ENCODE measurements at places on chromosomes 6 and 20. TPM values are rescaled to one million over a fixed set of nuclear protein-coding genes. Genes with fewer than 3 reads are reported as not detected.

DNA sequence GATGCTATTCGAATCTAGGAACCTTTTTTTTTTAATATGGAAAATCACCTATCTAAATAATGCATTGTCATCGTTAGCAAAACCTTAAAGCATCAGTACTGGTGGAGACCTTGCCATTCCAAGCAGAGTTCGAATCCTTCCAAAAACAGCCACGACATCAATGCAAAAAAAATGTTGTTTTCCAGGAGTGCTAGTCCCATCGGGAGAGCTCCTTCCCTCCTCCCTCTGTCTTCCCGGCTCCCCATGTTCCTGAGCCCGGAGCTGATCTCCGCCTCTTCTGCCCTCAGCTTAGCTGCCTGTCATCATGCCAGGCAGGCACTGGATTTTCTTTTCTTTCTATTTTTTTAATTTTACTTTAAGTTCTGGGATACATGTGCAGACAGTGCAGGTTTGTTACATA is 153.6 kb upstream of the QKI start:
- DNase-seq, result no peak
- H3K27ac ChIP-seq, result peak overlapping the region; percentile 20
- peaks cover 21% of the 10 kb centered on the region for H3K4me1 ChIP-seq
- peak overlapping the region; percentile 79 for H3K4me3 ChIP-seq

DNA sequence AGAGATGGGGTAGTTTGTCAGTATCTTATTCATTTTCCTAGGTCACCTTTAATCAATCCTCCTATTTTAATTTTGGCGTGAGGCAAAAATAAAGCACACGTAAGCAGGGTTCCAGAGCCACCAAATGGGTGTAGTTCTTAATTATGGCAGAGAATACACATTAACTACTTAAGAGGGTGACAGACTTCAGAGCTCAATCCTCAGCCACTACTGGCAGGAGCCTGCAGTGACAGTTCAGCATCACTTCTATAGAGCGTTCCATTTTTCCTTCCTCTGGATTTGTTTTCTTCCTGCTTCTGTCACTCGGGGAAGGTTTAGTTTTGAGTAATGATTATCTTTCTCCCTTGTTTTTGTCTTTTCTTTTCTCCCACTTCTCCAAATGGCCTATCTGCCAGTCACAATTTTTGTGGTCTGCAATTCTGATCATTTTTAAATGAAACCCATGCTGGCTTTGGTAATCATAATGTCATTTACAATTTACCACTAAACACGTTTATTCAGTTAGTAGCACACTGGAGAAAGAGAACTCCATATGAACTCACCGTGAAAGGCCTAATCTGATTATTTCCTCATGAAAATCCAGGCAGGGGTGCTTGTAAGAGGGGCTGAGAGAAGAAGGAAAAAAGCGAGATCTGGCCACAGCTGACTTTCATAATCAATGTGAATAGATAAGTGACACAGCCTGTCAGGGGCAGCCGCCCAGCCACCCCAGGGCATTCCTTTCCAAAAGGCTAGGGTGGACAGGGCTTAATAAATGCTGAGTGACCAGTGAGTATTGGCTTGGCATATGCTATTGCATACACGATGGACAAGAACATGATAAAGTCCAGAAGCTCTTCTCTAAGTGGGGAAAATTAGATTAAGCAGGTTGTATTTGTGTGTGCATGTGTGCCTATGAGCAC is 412.1 kb downstream of the PKHD1 start:
- H3K4me3 ChIP-seq, result no peak overlapping the region
- peaks cover 13% of the 10 kb centered on the region for H3K4me1 ChIP-seq
- H3K36me3 ChIP-seq, result no peaks in the 10 kb centered on the region
- no peak overlapping the region for H3K27ac ChIP-seq

DNA sequence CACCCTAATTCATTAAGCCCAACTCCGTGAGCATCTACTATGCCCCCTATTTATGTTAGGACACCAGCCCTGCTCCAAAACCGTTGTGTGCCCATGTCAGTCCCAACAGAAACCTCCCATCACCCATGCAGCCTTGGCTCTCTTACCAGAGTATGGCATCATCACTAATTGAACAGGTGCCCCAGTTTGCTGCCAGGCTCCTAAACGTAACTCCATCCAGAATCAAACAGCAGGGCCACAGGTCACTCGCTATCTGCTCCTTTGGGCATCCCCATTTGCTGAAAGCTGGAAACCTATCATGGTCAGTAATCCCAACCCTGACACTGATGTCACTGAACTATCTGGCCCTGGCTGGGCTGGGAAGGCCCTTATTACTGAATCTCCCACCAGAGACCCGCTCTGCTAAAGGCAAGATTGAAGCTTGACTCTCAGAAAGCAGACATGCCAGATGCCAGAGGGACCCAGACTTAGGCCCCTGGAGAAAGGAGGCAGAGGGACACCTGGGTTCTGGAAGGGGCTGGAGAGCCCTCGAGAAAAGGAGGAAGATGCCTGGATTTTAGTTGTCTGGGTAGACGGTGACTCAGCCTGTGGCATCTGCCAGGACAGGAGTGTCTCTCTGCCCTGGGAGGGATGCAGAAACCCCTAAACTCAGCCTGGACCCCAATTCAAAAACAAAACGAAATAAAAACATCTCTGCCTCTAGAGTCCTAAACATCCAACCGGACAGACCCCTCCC is 14.0 kb downstream of the MUCL3 start:
- no peaks in the 10 kb centered on the region for H3K36me3 ChIP-seq
- H3K27me3 ChIP-seq, result peaks cover 79% of the 10 kb centered on the region
- no peak for DNase-seq

GRCh38 chr6:122484760-122485159 is 13.2 kb upstream of the SERINC1 start:
- H3K36me3 ChIP-seq, result peaks cover 18% of the 10 kb centered on the region
- H3K4me3 ChIP-seq, result peak overlapping the region; percentile 80
- no peak for DNase-seq
- peaks cover 17% of the 10 kb centered on the region for H3K4me1 ChIP-seq
- no peaks in the 10 kb centered on the region for H3K27me3 ChIP-seq

DNA sequence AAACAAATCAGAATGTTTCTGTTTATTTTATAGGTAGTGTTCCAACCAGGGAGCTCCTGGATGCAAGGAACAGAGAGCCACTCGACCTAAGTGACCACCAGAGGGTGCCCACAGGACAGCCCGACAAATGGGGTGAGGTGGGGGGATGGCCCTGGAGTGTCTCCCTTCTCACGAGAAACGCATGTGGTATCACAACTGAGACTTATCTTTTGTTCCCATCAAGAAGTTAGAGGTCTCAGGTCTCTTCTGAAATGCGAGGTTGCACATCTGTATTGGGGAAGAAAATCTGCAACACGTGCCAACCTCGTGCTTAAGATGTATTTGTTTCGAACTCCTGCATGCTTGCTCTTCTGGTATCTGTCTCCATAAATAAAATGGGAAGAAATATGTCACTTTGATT is 104.0 kb downstream of the ISM1 start:
- no peak for DNase-seq
- H3K27me3 ChIP-seq, result peaks cover 8% of the 10 kb centered on the region
- no peak overlapping the region for H3K27ac ChIP-seq
- H3K36me3 ChIP-seq, result peaks cover 8% of the 10 kb centered on the region

DNA sequence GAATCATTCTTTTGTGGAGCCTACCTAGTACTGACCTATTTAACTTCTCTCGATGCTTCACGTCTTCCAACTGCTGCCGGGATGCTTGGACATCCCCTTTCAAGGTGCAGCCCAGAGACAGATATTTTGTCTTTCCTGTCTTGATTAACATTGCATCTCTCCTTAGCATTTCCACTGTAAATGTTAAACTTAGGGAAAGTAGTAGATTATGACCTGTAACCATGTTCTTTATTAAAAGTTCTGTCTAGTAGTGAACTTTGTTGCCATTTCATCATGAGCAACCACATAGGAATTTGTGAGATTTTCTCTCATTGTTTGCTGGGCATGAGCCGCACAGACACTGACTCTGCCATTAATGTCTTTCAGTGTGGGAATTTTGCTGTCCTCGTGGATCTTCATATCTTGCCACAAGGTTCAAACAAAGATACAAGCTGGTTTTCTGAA is 117.9 kb downstream of the JAG1 start:
- H3K27me3 ChIP-seq, result no peaks in the 10 kb centered on the region
- H3K36me3 ChIP-seq, result peaks cover 7% of the 10 kb centered on the region
- no peak for DNase-seq
- H3K4me3 ChIP-seq, result no peak overlapping the region

DNA sequence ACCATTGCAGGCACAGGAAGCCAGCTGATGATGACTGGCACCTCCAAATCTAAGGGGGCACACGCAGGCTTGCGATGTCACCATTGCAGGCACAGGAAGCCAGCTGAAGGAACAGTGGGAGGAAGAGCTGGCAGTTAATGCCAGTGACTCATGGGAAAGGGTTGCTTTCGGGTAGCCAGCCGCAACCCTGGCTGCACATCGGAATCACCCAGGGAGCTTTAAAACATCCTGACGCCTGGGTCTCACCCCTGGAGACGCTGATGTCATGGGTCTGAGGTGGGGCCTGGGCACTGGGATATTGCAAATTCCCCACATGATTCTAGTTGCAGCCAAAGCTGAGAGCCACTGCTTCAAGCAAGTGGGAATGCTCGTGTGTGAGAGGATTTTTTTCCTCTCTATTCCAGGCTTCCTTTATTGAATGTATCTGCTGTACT is 16.1 kb upstream of the CCN6 start:
- peaks cover 8% of the 10 kb centered on the region for H3K4me1 ChIP-seq
- H3K4me3 ChIP-seq, result no peak overlapping the region
- H3K27ac ChIP-seq, result no peak overlapping the region
- H3K36me3 ChIP-seq, result no peaks in the 10 kb centered on the region

- peaks cover 11% of the 10 kb centered on the region for H3K36me3 ChIP-seq
- no peaks in the 10 kb centered on the region for H3K4me1 ChIP-seq
- no peak overlapping the region for H3K27ac ChIP-seq
- H3K27me3 ChIP-seq, result no peaks in the 10 kb centered on the region
- no peak for DNase-seq
Observed at GRCh38 chr6:143136647-143137046, 76.0 kb downstream of the AIG1 start.

- no peaks in the 10 kb centered on the region for H3K4me1 ChIP-seq
- H3K4me3 ChIP-seq, result no peak overlapping the region
- no peaks in the 10 kb centered on the region for H3K36me3 ChIP-seq
- H3K27ac ChIP-seq, result no peak overlapping the region
- DNase-seq, result no peak
Observed at GRCh38 chr6:744666-745353, 51.9 kb upstream of the EXOC2 start.

DNA sequence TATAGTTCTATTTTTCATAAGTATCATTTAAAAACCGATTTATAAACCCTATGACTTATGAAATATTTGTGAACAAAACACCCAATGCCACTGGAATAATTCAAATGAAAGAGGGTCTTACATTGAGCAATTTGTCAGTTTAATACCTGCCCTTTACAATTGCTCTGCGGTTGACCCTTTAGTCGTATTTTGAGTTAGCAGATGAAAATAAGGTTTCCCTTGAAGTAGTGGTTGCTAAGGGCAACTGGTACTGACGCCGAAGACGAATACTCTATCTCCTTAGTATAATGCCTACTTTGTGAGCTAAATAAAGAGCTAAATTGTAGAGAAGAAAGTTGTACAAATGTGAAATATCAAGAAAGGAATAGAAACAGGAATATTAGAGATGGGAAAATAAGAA is 69.4 kb downstream of the KCNQ5 start:
- no peaks in the 10 kb centered on the region for H3K27me3 ChIP-seq
- H3K4me1 ChIP-seq, result no peaks in the 10 kb centered on the region
- no peak overlapping the region for H3K4me3 ChIP-seq
- no peaks in the 10 kb centered on the region for H3K36me3 ChIP-seq

GRCh38 chr20:32482442-32483261 is 102.5 kb downstream of the NOL4L start:
- DNase-seq, result peak; percentile 83
- H3K27me3 ChIP-seq, result peaks cover 4% of the 10 kb centered on the region
- H3K27ac ChIP-seq, result peak overlapping the region; percentile 29
- H3K4me3 ChIP-seq, result peak overlapping the region; percentile 90
- no peaks in the 10 kb centered on the region for H3K36me3 ChIP-seq

- no peak overlapping the region for H3K27ac ChIP-seq
- H3K36me3 ChIP-seq, result no peaks in the 10 kb centered on the region
- H3K4me1 ChIP-seq, result peaks cover 16% of the 10 kb centered on the region
- H3K4me3 ChIP-seq, result no peak overlapping the region
- H3K27me3 ChIP-seq, result no peaks in the 10 kb centered on the region
Observed at GRCh38 chr6:125598422-125598821, 151.0 kb upstream of the HEY2 start.

GRCh38 chr6:79404261-79404660 is 133.0 kb downstream of the LCA5 start:
- no peak overlapping the region for H3K4me3 ChIP-seq
- no peaks in the 10 kb centered on the region for H3K36me3 ChIP-seq
- H3K27me3 ChIP-seq, result no peaks in the 10 kb centered on the region

DNA sequence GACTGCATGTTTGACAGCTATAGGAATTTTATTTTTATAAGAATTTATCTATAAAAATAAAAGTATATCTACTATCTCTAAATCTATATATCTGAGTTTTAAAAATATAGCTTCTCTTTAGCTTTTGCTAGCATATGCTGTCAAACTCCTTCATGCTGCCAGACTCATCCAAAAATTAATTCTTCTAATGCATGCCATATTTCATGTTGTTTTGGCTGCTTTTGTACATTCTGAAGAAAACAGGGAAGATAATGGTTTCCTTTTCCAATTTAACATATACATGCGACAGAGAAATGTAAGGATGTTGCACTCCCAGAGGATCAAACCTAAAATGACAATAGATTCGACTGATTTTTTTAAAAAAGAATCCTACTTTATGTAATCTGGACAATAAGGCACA is 577.2 kb upstream of the FLRT3 start:
- H3K27ac ChIP-seq, result no peak overlapping the region
- no peaks in the 10 kb centered on the region for H3K36me3 ChIP-seq
- H3K4me1 ChIP-seq, result peaks cover 54% of the 10 kb centered on the region
- no peak overlapping the region for H3K4me3 ChIP-seq
- H3K27me3 ChIP-seq, result no peaks in the 10 kb centered on the region
- no peak for DNase-seq

- H3K4me1 ChIP-seq, result peaks cover 27% of the 10 kb centered on the region
- no peak overlapping the region for H3K4me3 ChIP-seq
- H3K27ac ChIP-seq, result no peak overlapping the region
Observed at GRCh38 chr20:20211274-20211987, 156.5 kb upstream of the INSM1 start.

Gene DLK2
- total RNA-seq, result 3.3 TPM

Gene OR2J3
- not detected for total RNA-seq

Gene SYNDIG1
- total RNA-seq, result 4.1 TPM

Gene SERPINB6
- 57.5 TPM for total RNA-seq

Gene RPN2
- total RNA-seq, result 206 TPM

Gene TAGAP
- 0.43 TPM for total RNA-seq

Gene ZNF391
- total RNA-seq, result 8.4 TPM

Gene SOX18
- 0.72 TPM for total RNA-seq

Gene C20orf202
- total RNA-seq, result 0.24 TPM

Gene SRSF12
- total RNA-seq, result 3.9 TPM

Gene CASS4
- total RNA-seq, result 0.38 TPM

Gene NOX3
- not detected for total RNA-seq

Gene ISM1
- 0.81 TPM for total RNA-seq

Gene TNF
- not detected for total RNA-seq

Gene CCN5
- not detected for total RNA-seq

Gene MYT1
- 4.9 TPM for total RNA-seq

Gene DLL1
- total RNA-seq, result 11.7 TPM

Measured in type B pancreatic cell (in vitro differentiated cells).